ENCODE measurements at places on chromosomes 7 and 10.

- DNase-seq: no peak
Measured at GRCh38 chr10:26491934-26492333, 53.8 kb downstream of the APBB1IP start.

GRCh38 chr10:24727786-24728185, 4.1 kb upstream of the ARHGAP21 start:
- DNase-seq: no peak

- DNase-seq: no peak
Measured at GRCh38 chr7:135273581-135273980, 39.9 kb downstream of the STRA8 start.

- no peak for DNase-seq
Measured at GRCh38 chr7:106968160-106968559, 76.3 kb upstream of the PRKAR2B start.

All from activated CD4-positive, CD25-positive, alpha-beta regulatory T cell treated with anti-CD3 and anti-CD28 coated beads, Interleukin-2, amount 50 U/mL, for 72 hours (primary cell).